ENCODE measurements at places on chromosomes 7 and 10.

DNA sequence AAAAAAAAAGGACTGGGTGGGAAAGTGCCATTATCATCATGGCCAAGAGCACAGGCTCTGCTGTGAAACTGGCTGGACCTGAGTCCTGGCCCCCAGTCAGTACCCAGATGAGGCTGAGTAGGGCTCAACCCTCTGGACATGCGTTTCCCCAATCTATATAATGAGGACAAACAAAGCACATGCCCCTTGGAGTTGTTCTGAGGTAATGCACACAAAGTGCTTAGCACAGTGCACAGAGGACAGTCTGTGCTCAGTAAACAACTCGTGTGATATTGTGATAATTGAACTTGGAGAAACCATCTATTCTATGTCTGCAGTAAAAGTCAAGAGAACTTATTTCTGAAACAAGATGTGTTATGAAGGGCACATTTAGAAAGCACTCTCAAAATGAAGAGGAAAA is 138.8 kb downstream of the KCNMA1 start:
- DNase-seq, result no peak

DNA sequence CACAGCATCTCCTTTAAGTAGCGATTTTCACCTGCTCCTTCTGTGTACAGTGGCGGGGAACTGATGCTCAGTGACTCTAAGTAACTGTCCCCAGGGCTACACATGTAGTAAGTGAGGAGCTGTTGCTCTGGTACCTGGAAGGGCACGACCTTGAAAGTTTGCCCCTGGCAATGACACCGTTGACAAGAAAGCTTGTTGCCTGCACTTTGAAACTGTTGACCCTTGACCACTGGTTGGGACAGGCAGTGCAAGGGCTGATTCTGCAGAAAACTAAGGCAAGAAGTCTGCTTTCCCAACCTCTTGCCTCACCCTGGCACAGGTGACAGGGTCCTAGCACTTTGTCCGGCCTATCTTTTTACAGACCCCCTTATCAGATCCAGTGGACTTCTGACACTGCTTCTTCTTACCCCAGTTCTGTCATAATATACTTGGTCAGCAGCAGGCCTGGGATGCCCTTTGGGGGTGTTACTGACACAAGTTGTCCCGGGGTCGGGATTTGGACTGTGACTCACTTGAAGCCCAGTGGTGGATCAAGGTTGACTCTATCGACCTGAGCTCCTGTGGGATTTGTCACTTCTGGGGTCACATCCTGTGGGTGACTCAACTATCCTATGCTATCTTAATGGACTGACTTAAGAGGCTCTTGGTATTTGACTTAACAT is 5.8 kb downstream of the ACSL5 start:
- DNase-seq, result no peak

GRCh38 chr7:78191475-78192079 is 393.0 kb downstream of the PHTF2 start:
- no peak for DNase-seq

- DNase-seq, result no peak
These were observed 55.3 kb upstream of the SDK1 start for GRCh38 chr7:3245721-3246120.

GRCh38 chr10:129004398-129004797 is 462.6 kb upstream of the MGMT start:
- DNase-seq, result no peak

- DNase-seq, result no peak
These were observed 798 bp downstream of the BLNK start for GRCh38 chr10:96270571-96270970.

DNA sequence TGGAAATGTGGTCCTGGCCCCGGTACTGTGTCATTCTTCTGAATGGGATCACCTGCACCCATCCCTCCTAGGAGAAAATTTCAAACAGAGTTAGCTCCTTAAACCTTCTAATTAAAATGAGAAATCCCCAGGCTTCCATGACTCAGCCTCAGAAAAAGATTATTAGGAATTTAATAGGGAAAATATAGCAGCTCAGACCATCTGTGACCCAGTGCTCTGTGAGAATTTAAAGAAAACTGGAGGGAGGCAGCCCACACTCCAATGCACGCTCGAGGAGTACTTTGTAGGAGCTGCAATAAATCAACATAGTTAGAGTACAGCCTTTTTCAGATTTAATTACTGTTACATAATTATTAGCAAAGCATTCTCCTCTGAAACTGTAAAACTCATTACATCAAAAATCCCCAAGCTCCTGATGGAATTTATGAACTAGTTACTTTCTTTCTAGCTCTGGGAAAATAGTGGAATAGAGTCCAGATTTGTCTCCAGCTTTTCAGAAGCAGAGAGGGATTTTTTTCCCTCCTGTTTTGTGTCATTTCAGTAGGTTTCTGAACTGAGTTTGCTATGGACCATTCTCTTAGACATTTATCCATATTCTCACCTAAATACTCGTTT is 30.1 kb downstream of the NEUROD6 start:
- DNase-seq, result no peak

- no peak for DNase-seq
These were observed 51.9 kb downstream of the ALOX5 start for GRCh38 chr10:45425621-45426563.

DNA sequence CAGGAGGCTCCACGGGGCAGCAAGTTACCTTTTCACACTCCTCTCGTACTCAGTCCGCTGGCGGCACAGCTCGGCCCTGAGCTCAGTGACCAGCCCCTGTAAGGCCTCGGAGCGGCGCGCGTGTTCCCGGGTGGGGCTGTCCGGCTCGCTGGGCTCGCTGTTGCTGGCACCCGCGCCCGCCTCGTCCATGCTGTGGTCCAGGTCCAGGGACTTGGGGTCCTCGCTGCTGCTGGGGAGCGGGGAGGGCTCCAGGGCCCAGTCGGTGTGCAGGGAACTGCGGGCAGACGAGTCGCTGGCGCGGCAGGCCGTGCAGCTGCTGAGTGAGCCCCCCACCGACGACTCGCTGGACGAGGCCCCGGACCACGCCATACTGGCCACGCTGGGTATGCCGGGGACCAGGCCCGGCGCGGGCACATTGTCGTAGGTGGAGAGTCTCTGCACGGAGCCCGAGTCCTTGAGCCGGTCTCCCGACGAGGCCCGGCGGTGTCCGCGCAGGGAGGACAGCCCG is 143.8 kb downstream of the MAPK8 start:
- no peak for DNase-seq

- no peak for DNase-seq
These were observed 2.5 kb downstream of the SCRN1 start for GRCh38 chr7:29987083-29987482.

DNA sequence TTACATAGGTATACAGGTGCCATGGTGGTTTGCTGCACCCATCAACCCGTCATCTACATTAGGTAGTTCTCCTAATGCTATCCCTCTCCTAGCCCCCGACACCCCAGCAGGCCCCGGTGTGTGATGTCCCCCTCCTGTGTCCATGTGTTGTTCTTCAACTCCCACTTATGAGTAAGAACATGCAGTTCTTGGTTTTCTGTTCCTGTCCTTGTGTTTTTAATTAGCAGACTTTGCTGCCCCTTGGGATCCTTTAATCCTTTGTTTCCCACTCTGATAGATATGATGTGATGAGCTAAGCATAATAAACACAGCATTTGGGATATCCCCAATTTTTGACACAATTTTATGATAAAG is 71.1 kb upstream of the PALS2 start:
- DNase-seq, result no peak

GRCh38 chr10:116848032-116848943 is 1.0 kb upstream of the ENO4 start:
- DNase-seq, result no peak

DNA sequence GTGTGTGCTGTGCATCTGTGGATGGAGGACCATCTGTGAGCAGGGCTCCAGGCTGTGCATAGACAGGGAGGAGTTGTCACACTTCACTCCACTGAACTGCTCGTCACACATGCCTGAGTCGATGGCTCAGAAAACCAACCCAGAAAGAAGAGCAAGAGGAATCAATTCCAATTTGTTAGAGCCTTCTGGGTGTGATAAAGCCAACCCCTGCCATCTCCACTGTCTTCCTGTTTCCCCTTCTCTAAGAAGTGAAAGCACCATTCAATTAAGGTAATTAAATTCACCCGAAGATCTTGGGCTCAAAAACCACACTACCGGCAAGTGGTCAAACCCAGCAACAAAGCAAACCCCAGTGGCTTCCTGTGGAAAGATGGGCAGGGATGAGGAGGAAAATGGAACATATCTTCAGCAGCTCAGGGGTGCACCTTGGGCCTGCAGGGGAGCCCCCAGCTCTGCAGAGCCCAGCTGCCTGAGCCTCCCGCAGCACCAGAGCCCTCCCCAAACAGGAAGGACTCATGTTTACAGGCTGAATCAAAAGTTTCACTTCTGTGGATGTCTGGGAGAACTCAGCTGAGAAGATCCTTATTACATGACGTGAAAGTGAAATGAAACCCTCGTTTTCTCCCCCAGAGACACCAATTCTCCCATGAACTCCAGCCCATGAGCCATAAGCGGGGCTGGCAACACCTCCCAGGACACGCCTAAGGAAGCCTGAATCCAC is 10.9 kb downstream of the C10orf71 start:
- no peak for DNase-seq

DNA sequence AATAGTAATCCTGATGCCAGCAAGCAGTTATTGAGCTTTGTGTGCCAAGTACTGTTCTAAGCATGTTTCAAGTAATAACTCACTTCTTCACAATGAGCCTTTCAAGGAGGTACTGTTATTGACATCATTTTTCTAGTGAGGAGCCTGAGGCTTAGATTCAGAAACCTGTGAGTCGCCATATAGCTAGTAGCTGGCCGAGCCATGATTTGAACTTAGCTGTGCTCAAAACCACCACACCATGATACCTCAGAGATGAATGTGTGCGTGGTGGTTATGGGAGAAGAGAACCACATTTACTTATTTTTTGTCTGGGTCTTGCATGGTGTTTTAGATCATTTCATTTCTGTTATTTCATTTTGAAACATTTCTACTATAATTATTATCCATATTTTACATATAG is 578.9 kb downstream of the AUTS2 start:
- no peak for DNase-seq

DNA sequence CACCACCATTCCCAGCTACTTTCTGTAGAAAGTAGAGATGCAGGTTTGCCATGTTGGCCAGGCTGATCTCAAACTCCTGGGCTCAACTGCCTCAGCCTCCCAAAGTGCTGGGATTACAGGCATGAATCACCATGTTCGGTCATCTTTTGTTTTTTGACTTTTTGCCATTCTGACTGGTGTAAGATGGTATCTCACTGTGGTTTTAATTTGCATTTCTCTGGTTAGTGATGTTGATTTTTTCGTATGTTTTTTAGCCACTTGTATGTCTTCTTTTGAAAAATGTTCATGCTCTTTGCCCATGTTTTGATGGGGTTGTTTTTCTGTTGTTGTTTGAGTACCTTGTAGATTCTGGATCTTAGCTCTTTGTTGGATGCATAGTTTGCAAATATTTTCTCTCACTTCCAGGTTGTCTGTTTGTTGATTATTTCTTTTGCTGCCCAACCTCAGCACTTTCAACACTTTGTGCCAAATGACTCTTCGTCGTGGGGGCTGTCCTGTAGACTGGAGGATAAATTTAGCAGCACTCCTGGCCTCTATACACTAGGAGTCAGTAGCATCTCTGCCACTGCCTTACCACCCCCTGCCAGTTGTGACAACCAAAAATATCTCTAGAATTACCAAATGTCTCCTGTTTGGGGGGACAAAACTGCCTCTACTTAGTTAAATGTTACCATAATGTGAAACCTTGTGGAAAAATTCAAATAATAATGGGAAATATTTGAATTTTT is 6.5 kb upstream of the CPED1 start:
- DNase-seq, result no peak

- no peak for DNase-seq
These were observed 100.8 kb downstream of the EBF3 start for GRCh38 chr10:129863201-129863663.

DNA sequence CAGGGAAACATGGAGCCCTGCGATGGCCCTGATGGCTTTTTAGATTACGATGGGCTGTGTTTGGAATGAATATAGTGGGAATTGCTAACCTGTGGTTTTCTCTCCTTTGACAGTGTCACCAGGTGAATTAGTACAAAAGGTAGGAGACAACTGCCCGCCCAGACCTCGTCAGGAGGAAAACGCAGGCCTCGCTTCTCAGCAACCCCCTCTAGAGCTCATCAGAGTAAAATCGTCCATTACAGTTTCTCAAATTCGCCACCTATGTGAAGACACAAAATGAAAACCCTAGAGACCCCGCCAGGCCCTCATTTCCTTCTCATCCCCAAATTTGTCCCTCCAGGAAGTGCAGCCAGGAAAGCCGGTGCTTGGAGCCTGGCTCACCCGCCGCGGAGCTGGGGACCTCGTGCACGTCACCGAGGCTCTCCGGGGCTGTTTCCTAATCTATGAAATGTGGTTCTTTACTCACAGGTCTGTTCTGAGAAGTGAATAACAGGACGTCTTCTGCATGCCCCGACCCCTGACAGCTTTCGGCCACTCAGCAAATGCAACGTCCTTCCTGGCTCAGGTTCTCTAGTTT is 143.7 kb downstream of the VIPR2 start:
- DNase-seq, result no peak

DNA sequence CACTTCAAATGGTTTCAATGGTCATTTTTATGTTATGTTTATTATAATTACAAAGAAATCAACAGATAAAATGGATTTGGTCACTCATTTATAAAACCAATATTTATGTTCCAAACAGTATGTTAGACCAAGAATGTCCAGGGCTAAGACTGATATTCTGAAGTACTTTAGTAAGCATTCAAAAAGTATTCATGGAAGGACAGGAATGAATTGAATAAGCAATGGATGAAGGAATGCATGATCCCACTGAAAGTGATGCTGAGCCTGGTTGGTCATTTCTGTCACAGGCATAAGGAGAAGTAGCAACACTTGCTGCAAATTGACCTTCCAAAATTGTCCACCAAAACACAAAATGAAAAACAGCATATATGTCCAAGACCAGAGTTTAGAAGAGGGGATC is 189.0 kb upstream of the CELF2 start:
- no peak for DNase-seq

DNA sequence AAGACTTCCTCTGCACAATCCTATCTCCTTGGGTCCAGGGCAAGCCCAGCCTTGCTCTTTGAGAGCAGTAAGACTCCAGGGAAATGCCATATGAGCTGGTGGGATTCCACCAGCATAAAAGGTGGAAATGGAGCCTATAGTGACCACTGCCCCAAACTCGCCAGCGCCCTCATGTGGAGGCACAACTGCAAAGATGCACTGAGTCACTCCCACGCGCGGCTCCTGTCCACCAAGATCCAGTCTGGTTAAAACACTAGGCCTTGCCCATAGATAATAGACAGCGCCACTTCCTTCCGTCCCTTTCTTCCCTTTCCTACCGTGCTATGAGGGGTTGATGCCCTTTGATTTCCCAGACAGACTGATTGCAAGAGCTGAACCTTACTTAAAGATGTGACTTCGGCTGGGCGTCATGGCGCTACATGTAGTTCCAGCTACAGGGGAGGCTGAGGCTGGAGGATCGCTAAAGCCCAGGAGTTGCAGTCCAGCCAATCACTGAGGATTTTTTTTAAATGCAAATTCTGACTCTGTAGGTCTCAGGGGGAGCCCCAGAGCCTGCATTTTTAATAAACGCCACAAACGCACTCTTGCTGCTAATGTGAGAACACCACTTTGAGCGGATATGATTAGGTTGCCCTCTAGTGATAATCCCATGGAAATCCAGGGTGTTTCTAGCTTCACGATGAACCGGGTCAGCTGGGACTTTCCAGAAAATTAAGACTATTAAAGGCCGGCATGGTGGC is 136.5 kb downstream of the EPC1 start:
- no peak for DNase-seq

- DNase-seq, result peak; percentile 14
These were observed 36.9 kb upstream of the ELFN1 start for GRCh38 chr7:1632916-1633785.
